ENCODE measurements at places on chromosomes 4 and X.

- DNase-seq, result no peak
Observed at GRCh38 chr4:106493086-106493485, 124.5 kb upstream of the GIMD1 start.

DNA sequence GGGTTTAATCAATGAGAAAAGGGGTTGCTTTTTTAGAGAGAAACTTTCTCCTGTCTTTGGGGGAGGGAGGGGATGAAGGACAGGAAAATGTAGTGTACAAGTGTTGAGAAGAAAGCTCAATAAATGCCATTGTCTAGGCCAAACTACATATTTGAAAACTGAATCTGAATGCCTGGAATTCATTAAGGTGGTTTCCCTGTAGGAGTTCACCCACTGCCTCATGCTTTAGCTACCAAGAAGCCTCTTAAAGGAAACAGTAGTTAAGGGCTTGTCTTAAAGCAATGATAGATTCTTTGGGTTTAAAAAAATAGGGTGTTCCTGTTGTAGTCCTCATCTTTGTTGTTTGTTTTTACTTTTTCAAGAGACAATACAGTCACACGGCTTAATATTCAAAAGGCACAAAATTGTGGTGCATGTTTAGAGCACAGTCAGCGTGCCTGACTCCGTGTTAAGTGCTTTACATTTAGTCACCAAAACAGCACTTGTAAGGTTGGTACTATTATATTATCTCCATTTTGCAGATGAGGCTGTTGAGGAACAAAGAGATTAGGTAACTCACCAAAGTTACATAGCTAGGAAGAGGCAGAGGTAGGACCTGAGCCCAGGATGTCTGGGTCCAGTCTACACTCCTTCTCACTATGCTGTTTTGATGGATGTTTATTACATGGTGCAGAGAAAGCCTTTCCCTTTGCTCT is 46.0 kb downstream of the FNIP2 start:
- DNase-seq, result no peak

DNA sequence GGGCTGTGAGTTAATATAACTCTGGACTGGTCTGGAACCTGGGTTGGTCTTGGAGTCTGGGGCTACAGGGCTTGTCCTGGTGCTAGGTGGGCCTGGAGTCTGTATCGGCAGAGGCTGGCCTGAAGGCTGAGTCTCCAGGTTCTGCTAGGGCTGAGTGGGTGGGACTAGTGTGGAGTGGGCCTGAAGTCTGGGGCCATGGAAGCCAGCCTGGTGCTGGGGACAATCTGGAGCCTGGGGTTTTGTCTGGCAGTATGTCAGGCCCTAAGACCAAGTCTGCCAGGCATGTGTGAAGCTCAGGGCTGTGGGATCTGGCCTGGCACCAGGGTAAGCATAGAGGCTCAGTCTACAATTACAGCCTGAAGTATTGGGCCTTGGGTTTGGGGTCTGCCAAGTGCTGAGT is 742.6 kb upstream of the GRIA3 start:
- DNase-seq, result no peak

GRCh38 chr4:176400816-176401461 is 81.2 kb downstream of the SPCS3 start:
- DNase-seq, result no peak

GRCh38 chr4:15542760-15543159 is 73.1 kb downstream of the CC2D2A start:
- no peak for DNase-seq
